ENCODE measurements at places on chromosomes 12 and 14. TPM values are rescaled to one million over a fixed set of nuclear protein-coding genes. Genes with fewer than 3 reads are reported as not detected.

GRCh38 chr12:109998241-109998903, 858 bp upstream of the ANKRD13A start:
- DNase-seq = no peak

DNA sequence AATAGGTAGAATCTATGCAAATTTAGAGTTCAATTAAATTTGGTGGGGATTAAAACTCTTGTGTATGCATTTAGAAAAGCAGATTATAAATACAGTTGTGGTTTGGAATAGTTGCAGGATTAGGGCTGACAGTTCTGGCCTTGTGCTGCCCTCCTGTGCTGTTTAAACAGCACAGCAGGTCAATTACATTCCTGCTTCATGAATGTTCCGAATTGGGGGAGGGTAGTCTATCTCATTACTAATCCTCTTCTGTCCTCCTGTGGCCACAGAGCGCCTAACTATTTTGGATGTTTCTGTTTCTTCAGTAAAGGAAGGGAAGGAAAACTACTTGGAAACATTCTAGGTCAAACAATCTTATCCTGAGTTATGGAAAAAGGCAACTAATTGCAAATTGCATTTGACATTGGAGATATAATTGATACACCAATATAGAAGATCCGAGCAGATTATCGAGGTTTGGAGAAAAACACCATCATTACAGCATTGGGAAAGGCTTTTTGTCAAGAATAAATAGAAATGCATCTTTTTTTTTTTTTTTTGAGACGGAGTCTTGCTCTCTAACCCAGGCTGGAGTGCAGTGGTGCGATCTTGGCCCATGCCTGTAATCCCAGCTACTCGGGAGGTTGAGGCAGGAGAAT, 8.7 kb upstream of the GPR19 start:
- DNase-seq = no peak

DNA sequence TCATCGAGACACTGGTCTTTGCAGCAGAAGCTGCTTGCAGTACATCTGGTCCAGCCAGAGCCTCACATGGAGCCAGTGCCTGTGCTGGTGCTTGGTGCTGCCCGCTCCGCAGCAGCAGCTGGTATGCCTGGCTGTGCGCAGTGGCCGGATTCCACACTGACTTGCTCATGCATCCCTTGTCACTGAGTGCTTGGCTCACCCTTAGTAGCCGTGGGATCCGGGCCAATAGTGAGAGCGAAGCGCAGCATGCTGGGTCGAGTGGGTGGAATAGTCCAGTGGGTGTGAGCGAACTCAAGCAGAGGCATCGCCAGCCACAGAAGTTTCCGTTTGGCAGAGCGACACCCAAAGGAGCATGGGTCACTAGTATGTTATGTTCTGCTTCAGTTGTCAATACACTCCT, 10.1 kb upstream of the FBXO33 start:
- DNase-seq = no peak

DNA sequence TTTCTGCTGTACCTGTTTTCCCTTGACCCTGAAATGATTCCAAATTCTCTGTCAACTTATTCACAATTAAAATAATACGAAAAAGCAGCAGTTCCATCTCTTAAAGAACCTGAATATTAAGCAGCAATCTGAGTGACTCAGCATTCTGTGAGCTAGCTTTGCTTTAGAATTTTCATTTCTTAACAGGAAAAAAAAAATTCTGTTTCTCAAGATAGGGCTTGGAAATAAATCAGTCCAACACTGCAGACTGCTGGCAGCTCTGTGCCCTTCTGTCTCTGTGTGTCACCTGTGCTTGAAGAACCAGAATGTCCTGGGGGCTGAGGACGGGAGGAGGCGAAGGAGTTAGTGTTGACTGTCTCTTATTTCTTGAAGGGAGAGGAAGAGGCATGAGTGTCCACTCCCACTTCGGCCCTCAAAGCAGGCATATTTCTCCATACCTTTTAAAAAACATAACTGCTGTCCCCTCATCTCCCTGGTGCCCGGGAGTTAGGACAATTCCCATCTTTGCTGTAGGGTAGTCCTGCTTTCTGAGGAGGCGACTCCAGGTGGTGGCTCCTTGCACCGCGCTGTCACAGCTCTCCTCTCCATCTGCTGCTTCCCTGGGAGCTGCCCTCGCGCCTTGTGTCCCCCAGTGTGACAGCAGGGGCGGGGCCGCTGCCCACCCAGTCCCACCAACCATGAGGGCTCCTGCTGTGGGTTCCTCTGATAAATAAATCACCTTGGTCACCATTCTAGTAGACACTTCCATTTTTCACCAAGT, 203.1 kb downstream of the CALM1 start:
- no peak for DNase-seq

DNA sequence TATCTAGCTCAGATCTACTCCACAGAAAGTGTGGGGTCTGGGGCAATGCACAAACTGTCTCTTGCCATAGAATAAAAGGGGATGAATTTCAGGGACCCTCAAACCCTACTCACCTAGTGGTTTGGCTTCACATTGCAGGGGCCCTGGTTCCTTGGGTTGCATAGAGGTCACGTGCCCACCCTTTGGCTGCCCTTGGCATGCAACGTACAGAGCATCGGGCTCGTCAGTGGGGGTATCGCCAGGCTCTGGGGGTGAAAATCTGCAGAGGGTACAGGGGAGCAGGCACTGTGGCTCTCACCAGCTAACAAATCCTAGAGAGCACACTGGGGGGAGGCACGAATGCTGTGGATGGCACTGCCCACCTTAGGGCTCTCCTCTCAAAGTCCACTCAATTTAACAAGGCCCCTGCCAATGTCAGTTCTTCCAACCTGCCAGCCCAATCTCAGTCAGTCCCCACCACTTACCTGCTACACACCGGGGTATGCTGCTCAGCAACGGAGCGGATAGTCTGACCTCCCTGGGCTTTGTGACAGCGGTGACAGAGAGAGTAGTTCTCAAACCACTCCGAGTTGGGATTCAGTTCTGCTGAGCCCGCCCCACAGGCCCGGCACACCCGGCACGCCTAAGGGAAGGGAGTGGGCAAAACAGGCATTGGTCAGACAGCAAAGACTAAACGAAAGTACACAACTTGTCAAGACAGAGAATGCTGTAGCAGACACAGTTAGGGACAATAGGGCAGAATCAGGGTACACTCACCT, 8.0 kb downstream of the KMT2D start:
- DNase-seq = no peak

DNA sequence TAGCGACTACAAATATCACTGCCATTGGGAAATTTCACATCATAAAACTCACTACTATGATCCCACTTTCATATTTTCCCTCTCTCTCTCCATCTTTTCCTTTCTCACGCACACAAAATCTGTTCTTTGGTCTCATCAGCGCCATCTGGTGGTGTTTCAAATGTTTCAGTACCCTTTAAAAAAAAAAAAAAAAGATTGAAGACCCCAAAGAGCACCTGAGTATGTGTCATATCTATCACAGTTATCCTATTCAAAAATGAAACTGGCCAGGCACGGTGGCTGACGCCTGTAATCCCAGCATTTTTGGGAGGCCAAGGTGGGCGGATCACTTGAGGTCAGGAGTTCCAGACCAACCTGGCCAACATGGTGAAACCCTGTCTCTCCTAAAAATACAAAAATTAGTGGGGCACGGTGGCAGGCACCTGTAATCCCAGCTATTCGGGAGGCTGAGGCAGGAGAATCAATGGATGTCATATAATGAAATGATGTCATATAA, 72.4 kb downstream of the TTC9 start:
- no peak for DNase-seq

DNA sequence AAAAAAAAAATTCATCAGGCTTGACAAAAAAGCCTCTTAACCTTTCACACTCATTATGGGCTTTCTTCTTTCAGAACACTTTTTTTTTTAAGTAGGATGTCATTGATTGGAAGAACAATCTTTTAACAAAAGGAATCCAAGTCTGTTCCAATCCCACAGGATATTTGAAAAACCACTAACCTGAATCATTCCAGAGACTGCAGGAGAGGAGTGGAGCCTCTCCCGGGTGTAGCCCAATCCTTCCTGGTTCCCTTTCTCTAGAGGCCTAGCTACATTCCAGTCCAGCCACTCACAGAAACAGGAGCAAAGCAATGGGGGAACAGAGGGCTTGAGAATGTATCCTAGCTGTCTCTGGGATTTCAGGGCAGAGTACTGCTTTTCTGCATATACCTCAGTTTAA, 4.3 kb downstream of the MFAP5 start:
- no peak for DNase-seq

DNA sequence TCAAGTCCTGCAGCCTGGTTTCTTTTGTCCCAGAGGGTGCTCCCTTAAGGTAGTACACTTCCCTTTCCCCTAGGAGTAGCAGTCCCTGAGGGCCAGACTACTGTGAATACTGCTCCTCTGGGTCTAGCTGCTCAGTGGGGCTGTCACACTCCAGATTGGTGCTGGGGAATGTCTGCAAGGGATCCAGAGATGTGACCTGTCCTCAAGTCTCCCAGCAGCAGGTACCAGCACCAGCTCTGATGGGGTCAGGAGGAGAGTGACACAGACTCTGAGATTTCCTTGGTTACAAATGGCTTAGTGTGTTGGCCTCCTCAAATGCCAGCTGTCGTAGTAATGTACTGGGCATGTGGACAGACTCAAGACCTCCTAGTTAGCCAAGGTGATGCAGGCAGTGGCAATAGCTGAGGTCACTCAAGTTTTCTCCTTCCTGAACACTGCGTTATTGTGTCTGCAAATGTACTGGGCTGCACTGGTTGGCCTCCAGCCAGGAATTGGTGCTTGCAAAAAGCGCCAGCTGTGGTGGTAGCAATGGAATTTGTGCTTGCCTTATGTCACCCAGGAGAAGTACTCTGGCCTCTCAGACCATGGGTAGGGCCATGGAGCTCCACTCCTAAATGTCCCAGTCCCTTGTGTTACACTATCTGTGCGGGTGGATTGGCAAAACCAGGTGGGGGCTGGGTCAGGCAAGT, 36.4 kb upstream of the AEBP2 start:
- peak; percentile 6 for DNase-seq

DNA sequence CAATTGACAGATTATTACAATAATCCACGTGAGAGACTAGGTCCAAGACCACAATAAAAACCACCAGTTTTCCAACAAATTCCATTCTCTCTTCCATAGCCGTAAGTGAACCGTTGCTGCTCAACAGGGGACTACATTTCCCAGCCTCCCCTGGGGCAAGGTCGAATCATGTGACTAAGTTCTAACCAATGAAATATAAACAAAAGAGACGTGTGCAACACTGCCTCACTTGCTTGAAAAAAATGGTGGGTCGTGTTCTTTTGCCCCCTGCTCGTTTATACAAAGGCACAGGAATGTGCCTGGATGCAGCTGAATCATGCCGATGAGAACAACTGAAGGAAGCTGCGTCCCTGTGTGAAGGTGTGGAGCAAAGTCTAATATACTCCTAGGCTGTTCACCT, 51.1 kb downstream of the HSPB8 start:
- no peak for DNase-seq

DNA sequence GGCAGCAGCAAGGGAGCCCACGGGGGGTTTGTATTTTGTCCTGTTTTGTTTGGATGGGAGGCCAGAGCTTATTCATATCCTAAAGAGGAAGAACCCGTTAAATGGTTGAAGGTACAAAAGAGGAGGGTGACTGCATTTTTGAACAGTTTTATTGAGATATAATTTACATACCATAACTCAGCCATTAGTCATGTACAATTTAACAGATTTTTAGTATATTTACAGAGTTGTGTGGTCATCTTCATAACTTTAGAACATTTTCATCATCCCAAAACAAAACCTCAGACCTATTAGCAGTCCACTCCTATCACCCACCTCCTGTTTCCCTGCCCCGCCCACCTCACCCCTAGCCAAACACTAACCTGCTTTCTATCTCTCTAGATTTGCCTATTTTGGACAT, 12.6 kb downstream of the NRDE2 start:
- no peak for DNase-seq

DNA sequence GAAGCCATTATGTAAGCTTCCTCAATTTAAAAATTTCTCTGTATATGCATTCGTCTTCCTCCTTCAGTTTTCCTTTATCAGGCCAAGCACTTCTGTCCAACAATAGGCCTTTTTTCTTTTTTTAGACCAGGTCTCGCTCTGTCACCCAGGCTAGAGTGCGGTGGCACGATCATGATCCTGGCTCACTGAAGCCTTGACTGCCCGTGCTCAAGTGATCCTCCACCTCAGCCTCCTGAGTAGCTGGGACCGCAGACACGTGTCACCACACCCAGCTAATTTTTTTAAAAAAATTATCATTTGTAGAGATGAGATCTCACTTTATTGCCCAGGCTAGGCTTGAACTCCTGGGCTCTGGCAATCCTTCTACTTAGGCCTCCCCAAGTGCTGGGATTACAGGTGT, 25.8 kb downstream of the TAOK3 start:
- no peak for DNase-seq

- no peak for DNase-seq
Observed at GRCh38 chr14:61632401-61632800, 62.9 kb upstream of the HIF1A start.

DNA sequence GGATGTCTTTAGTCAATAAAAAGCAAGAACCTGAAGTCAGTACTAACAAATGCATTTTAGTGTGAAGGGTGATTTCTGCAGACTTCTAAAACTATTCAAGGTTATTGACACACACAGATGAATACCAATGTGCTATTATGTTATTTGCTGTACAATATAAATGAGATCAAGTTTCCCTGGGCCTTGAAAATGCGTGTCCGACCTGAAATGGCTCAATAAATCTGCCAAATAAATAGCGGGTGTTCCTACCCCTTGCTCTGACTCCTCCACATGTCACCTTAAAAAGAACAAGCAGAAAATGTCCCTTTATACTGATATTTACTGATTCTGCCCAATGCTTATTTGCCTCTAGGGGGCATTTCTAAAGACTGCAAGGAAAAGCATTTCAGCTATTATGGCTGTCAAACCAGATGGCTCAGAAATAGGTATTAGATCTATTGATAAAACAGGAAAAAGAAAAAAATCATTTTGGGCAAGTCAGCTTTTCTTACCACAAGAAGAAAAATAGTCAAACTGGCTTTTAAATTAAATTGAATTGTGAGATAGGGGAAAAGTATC, 367.3 kb upstream of the KITLG start:
- DNase-seq = no peak

- DNase-seq = no peak
Observed at GRCh38 chr14:85991156-85991555, 461.2 kb downstream of the FLRT2 start.

DNA sequence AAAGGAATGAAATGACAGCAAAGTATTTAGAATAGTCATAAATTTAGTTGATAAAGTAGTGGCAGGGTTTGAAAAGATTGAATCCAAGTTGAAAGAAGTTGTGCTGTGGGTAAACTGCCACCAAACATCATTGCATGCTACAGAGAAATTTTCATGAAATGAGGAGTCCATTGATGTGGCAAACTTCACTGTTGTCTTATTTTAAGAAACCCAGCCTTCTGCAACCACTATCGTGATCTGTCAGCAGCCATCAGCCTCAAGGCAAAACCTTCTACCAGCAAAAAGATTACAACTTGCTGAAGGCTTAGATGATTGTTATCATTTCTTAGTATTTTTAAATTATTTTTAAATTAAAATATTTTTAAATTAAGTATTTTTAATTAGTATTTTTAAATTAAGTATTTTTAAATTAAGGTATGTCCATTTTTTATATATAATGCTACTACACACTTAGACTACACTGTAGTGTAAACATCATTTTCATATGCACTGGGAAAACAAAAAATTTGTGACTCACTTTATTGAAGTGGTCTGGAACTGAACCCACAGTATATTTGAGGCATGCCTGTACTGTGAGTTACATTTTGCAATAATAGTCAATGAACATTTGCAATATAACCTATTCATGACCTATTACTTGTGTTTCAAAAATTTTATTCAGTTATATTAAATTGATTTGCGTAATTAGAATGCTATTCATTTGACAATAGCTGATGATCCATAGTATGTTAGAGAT, 67.2 kb upstream of the SYT1 start:
- no peak for DNase-seq

ALDH2 gene
- total RNA-seq = 99.0 TPM

SYCP3 gene
- total RNA-seq = not detected

FGD6 gene
- total RNA-seq = 9.8 TPM

RNASE4 gene
- total RNA-seq = 45.6 TPM

All from thoracic aorta (tissue), 2 donors.